ENCODE measurements at places on chromosomes 1 and 21.

DNA sequence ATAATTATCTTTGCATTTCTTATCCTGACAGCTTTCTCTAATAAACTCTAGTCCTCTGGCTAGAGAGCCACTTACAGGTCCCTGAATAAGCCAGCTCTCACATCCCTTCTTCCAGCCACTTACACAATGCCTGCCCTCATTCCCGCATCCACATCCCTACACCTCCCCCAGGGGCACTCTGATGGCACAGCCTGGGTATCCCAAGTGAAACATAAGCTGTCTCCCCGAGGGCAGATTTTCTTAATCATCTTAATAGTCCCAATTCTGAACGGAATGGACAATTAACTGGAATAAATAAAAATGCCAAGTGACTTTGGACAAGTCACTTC is 4.9 kb downstream of the RHOC start:
- no peak for DNase-seq

DNA sequence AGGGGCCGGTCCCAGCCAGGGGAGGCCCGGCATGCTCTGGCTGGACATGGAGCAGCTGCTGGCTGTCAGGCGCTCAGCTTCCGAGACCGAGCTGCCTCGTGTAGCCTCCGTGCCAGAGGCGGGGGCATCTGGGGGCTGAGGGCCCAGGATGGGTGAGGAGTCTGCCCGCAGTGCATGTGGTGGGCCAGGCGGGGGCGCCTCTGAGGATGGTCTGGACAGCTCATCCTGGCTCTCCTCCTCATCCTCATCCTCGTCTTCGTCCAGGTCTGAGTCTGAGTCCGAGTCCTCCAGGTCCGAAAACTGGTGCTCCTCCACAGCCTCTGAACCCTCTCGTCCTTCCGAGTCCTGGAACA is 28.9 kb upstream of the EDN2 start:
- DNase-seq = no peak

GRCh38 chr21:44947111-44947929 is 7.5 kb downstream of the SLX9 start:
- no peak for DNase-seq

DNA sequence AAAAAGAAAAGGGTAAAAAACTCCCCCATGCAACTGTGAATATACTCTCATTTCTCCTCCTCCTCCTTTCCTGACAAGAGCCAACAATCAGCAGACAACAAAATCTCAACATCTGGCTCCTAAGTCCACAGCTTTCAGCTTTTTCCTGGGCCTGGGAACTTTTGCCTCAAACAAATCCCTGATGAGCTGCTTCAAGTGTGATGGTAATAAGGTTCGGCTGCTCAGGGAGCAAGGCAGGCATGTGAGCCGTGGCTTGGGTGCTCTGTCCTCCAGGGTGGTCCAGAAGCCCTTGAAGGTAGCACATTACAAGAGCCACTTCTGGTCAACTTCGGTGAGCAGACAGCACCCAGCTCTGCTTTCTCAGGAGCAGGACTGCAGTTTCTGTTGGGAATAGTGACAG is 46.3 kb downstream of the ITPKB start:
- no peak for DNase-seq

GRCh38 chr1:212565571-212566305 is 42.8 kb upstream of the ATF3 start:
- DNase-seq = no peak

GRCh38 chr1:45331436-45332345 is 5.0 kb downstream of the HPDL start:
- DNase-seq = no peak

Data from forelimb muscle (tissue), 1 donor.